RCC 7860 (cell line): ENCODE measurements at places on chromosomes 12 and 14.
A peak's percentile ranks its signal among the peaks of the same experiment; 100 is the strongest.

- DNase-seq: no peak
Observed at GRCh38 chr12:19576506-19577280, 137.4 kb downstream of the AEBP2 start.

GRCh38 chr12:62332598-62332997 is 72.4 kb downstream of the USP15 start:
- DNase-seq: peak; percentile 15

DNA sequence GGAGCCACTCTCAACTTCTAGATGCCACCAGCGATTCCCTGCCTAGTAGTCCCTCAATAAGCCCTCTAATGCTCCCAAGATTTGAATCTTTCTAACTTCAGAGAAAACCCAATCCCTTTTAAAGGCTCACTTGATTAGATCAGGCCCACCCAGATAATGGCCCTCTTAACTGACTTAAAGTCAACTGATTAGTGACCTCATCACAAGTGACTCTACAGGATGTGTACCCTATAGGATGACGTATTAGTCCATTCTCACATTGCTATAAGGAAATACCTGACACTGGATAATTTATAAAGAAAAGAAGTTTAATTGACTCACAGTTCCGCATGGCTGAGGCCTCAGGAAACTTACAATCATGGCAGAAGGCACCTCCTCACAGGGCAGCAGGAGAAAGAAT is 49.1 kb downstream of the ANKS1B start:
- no peak for DNase-seq

GRCh38 chr14:73526036-73526984 is 10.6 kb upstream of the ACOT1 start:
- DNase-seq: no peak

- no peak for DNase-seq
Observed at GRCh38 chr14:67919259-67920032, 99.9 kb downstream of the RAD51B start.

GRCh38 chr14:68260121-68260520 is 440.5 kb downstream of the RAD51B start:
- no peak for DNase-seq

GRCh38 chr12:41293011-41293410 is 104.9 kb downstream of the PDZRN4 start:
- no peak for DNase-seq

- DNase-seq: no peak
Observed at GRCh38 chr12:67070307-67070600, 198.9 kb upstream of the CAND1 start.

- DNase-seq: no peak
Observed at GRCh38 chr12:97397008-97397407, 65.6 kb upstream of the RMST start.

DNA sequence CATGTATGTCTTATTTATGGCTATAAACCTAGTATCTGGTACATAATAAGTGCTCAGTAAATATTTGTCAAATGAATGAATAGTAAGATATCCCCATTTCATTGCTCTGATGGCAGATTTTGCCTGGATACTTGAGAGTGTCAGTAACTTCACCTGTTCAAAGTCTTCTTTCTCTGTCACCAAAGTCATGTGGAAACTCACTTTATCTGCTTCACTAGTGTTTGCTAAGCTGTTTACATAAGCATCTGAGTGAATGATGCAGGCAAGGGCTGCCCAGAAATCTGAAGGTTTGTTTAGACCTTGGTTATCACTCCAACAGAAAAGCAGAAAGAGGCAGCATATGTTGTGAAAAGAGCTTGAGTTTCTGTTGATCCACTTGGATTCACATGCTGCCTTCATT is 4.3 kb downstream of the OR4E1 start:
- DNase-seq: no peak

DNA sequence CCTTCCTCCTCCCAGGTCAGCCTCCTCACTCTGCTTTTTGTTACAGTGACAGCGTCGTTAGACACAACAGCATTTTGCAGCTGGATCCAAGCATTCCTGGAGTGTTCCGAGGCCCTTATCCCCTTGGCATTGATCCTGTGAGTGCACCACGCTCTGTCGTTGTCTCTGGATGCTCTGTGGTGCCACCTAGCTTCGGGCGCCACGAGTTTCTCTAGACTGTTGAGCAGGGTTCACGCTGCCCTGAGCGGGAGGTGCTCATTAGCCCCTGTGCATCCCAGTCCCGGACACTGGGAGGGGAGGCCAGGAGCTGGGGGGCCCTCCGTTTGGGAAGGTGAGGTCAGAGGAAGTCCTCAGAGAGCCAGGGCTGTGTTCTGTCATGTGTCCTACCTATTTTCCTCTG is 17.3 kb upstream of the DNAH10 start:
- DNase-seq: no peak

DNA sequence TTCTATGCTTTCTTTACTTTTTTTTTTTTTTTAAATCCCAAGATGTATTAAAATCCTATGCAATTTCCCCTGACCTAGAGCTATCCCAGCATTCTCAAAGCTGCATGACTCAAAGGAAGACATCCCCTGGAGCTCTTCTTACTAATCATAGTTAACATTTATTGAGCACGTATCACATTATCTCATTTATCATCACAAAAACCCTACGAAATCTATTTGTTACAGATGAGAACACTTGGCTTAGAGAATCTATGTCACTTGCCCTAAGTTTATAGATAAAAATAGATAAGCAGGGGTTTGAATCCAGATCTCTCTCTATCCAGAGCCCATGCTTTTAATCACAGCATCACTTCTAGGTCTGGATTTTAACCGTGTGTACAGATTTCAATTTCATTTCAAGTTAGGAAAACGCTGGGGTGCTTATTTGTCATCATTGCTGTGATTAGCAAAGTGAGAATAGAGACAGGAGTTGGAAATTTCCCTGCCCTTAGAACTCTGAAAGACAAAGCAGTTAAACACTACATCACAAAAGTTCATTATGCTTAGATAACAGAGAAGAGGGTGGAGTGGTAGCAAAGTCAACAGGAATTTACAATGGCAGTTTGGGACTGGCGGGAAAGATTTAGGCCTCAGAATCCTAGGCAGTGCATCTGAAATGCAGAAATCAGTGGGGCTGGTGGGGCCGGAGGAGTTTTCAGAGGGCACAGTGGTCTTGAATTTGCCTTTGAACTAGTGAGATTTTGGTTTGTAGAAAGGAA is 177.7 kb upstream of the FRMD6 start:
- DNase-seq: peak; percentile 35

DNA sequence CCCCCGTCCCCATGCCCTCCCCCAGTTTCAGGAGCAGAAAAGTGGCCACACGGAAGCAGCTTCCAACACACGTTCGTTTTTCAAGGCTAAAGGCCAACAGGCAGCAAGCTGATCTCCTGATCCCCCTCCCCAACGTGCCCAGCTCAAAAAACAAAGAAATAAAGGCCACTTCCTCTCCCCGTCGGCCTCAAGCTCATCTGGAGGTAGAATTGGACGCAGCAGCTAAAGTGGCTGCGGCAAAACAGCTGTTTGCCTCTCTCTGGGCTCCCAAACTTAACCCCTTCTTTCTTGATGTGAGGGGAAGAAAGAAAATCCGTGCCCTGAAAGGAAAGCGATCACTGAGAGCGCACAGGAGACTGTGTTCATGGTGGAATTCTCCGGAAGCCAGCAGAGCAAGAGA is 66.3 kb downstream of the SCARB1 start:
- DNase-seq: no peak

- DNase-seq: no peak
Observed at GRCh38 chr12:72203764-72204335, 68.3 kb upstream of the TRHDE start.

GRCh38 chr14:98548071-98548686 is 723.8 kb downstream of the BCL11B start:
- no peak for DNase-seq

DNA sequence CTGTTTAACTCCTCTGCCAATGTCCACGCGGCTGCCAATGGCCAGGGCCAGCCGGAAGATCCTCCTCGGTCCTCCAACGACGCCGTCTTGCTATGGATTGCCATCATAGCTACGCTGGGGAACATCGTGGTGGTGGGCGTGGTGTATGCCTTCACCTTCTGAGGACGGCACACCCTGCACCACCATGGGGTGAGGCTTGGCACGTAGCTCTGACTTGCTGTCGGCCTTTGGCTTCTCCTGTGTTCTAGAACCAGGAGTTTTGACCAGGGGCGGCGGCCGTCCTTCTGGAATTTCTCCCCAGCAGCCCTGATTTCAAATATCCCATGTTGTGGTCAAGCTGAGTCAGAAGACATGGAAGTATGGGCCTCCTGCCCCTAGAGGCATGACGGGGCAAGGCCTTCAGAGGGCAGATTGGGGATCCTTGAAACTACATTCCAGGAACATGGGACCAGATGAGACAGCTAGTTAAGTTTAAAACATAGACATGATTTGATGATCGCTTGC is 47.5 kb downstream of the C14orf132 start:
- no peak for DNase-seq

DNA sequence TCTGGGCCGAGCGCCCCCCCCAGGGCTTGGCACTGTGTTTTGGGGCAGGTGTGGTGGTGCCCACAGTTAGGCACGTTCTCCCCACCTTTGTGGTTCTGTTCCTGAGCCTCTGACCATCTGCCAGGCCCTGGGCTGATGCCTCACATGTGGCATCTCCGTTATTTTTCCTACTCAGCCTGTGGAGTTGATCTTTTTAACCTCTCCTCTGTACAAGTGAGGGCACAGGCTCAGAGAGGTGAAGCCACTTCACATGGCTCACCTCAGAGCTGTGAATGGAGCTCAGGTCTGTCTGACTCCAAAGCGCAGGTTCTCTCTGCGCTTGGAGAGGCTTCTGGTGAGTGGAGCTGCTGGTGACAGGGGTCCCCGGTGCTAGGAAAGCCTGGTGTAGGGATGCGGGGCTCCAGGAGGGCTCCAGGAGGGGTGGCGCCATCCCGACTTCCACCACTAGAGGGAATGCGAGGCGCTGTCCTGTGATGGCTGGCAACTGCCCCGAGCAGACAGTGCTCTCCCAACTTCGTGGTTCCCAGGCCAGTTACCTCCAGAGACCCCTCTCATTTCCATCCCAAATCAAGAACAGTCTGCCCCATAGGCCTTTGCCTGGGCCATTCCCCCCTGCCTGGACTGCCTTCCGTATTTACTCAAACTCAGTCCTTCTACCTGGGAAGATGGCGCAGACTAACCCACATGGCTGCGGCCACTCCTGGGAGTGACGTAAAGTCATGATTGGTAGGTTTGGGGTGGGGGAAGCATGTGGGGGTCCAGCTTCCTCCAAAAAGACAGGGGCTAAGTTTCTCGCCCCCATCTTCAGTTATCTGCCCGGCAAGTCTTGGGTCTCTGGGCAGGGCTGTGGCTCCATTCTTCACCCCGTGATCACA is 9.9 kb downstream of the BCL7A start:
- no peak for DNase-seq

GRCh38 chr14:49173765-49174373 is 412.3 kb downstream of the RPS29 start:
- DNase-seq: peak; percentile 39

DNA sequence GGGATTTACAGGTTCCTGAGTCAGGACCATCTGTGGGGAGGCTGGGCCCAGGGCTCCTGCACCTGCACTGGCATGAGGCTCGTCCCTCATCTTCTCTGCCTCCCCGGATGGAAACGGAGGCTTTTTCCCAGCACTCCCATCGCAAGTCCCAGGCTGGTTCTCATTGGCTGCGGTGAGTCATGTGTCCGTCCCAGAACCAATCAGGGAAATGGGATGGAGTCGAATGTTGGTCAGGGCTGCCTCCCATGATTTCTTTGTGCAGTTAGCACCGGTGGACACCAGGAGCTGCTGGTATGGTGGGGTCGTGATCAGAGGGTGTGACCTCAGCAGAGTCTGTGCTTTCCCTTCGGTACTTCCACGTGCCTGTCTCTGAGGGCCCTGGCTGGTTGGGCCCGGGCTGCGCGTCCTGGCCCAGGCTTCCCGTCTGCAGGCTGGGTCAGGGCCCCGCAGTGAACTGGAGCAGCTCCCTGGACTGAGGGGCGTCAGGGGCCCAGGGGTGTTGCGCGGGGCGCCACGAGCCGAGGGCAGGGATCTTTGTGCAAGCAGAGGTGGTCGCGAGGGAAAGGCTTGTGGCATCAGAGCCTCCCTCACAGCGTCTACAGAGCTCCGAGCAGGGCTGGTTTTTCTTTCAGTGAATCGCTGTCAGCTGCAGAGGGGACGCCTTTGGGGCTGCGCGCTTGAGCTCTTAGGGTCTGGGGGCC is 168.1 kb downstream of the ADGRD1 start:
- no peak for DNase-seq

- peak; percentile 32 for DNase-seq
Observed at GRCh38 chr12:123142921-123143735, 7.8 kb downstream of the PITPNM2 start.

- no peak for DNase-seq
Observed at GRCh38 chr12:64569923-64570691, 40.2 kb upstream of the RASSF3 start.

DNA sequence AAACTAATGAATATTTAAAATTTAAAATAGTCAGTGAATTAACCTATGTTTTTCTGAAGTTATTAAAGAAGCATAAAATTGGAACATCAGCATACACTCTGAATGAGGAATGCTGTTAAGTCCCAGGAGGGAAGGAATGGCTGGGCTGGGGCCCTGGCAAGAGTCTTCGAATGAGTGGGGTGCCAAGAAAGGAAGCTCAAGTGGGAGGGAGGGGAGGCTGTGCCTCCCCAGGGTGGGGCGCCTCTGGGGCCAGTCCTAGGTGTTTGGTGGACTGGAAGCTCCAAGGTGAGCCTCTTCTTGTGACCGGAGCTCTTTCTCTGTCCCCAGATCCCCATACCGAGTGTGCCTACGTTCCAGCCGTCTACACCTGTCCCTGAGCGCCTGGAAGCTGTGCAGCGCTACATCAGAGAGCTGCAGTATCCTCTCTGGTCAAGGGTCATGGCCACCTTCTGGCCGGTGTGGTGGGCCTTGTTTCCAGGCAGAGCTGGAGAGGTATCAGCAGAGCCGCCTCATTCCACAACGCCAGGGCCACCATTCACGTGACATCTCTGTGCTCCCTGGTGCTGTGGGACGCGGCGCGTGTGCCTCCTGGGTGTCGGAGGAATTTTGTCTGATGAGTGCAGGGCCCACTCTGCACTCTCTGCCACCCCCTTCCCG is 8.5 kb downstream of the VASH1 start:
- DNase-seq: no peak

DNA sequence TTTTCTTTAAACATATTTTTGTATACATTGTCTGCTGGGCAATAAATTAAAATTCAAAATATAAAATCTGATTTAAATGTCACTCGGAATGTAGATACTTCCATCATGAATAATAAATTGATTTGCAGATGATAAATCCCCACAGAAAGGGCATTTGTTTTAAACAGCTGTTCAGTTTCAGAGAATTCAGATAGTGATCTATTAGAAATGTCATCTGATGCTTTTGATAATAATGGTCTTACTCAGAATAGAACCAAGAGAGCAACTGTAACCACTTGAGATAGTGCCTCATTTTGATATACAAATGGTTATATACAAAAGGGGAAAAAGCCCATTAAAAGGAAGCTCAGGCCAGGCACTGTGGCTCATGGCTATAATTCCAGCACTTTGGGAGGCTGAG is 43.4 kb downstream of the CDK17 start:
- DNase-seq: no peak

GRCh38 chr12:54142114-54142475 is 46.7 kb downstream of the SMUG1 start:
- DNase-seq: no peak

GRCh38 chr12:29208060-29208459 is 59.0 kb downstream of the FAR2 start:
- DNase-seq: no peak
